Myocyte (in vitro differentiated cells): ENCODE measurements at places on chromosomes 5 and 9. TPM values are rescaled to one million over a fixed set of nuclear protein-coding genes. Genes with fewer than 3 reads are reported as not detected.

GRCh38 chr5:42767491-42768105 is 11.0 kb downstream of the CCDC152 start:
- DNase-seq: peak; percentile 56

Gene PTGS1
- 9.6 and 14.0 TPM in 2 replicates for total RNA-seq

GRCh38 chr9:35811381-35812024 is 559 bp downstream of the SPAG8 start:
- DNase-seq: no peak

- no peak for DNase-seq
Observed at GRCh38 chr5:147055089-147055826, 176.7 kb upstream of the PPP2R2B start.

DNA sequence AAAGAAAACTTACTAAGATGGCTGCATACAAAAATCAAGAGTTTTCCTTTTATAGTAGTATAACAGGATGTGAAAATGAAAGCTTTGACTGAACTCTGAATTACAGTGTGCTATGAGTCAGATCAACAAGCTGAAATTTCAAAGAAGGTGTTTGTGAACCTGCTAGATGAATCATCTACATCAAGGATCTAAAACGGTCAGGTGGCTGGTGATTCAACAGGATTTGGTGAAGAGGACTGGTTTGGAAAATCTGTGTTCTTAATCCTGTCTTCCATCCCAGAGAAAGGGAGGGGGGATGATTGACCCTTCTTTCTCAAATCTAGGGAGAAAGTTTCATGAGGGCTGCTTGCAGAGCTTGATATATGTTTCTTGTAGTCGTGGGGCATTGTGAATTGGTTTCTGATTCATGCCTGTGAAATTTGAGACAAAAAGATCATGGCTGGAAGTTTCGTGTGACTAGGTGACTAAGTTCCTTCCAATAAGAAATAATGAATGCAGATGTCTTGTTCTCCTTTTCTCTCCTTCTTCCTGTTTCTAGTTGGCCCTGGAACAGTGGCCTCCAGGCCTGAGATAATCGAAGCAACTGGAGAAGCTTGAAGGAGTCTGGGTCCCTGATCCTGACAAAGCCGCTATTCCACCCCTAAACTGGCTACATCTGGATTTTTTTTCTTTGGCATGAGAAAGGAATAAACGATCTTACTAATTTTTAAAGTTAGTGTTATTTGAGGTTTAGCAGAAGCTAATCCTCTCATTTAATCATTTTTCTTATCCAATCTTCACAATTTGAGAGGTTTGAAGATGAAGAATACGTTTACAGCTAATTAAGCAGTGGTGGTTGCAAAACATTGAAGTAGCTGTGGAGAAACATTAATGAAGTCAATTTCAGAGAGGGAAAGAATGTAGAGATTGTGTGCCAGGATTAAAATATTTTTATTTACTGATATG is 67.2 kb downstream of the MRPS30 start:
- DNase-seq: peak; percentile 16

- no peak for DNase-seq
Observed at GRCh38 chr9:3650994-3651622, 125.3 kb upstream of the RFX3 start.

Gene FSTL4
- total RNA-seq: 0.11 and 0.36 TPM in 2 replicates

Gene PCDHA11
- total RNA-seq: 0.13 and 0.26 TPM in 2 replicates

Gene C9orf43
- total RNA-seq: 0.26 and 0.64 TPM in 2 replicates

- no peak for DNase-seq
Observed at GRCh38 chr9:98342820-98343210, 87.4 kb upstream of the TBC1D2 start.

DNA sequence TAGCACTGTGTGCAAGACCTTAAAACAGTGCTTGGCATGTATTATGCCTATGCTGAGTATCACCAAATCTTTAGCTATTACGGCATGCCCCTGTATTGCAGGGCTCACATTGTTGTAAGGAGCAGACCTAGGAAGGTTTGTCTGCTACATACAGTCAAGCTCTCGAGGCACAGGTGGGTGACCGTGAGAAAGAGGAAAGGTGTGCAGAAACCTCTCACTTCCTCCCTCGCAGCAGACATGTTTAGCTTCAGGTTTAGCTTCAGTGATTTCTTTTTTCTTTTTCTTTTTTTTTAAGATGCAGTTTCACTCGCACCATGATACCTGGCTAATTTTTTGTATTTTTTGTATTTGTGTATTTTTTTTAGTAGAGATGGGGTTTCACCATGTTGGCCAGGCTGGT is 275.8 kb upstream of the RIOK2 start:
- DNase-seq: no peak

Gene ZFP62
- total RNA-seq: 12.9 and 20.1 TPM in 2 replicates

Gene ARSI
- 1.7 and 2.4 TPM in 2 replicates for total RNA-seq

Gene HAVCR1
- 0.43 TPM in 1 of 2 replicates, not detected in the other for total RNA-seq

GRCh38 chr5:37272511-37272910 is 23.3 kb upstream of the CPLANE1 start:
- peak; percentile 88 for DNase-seq

DNA sequence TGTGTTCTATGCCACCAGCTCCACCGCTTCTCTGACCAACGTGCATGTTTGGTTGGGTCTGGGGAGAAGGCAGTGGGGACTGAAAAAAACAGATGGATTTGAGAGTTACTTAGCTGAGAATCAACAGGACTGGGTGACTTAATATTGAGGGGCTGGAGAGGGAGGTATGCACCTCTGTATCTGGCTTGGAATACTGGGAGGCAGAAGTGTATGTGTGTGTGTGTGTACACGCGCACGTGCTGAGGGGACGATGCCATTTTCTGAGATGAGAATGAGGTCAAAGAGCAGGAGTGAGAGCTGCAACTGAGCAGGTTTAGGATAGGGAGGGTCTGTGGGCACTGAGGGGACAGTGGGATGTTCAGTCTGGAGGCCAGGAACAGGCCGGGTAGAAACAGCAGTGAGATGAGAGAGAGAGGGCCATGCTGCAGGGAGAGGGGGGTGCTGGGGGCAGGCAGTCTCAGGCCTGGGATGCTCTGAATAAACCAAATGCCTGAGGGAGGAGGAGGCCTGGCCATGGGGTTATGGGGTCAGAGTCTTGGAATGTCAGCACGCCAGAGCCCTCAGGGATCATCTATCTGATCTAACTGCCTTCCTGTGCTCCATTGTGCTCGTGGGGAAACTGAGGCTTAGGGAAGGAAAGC is 14.0 kb downstream of the PDGFRB start:
- DNase-seq: peak; percentile 85

GRCh38 chr9:122463828-122464632 is 13.7 kb downstream of the OR1J1 start:
- no peak for DNase-seq

Gene PTGES2
- total RNA-seq: 65.9 and 68.6 TPM in 2 replicates

DNA sequence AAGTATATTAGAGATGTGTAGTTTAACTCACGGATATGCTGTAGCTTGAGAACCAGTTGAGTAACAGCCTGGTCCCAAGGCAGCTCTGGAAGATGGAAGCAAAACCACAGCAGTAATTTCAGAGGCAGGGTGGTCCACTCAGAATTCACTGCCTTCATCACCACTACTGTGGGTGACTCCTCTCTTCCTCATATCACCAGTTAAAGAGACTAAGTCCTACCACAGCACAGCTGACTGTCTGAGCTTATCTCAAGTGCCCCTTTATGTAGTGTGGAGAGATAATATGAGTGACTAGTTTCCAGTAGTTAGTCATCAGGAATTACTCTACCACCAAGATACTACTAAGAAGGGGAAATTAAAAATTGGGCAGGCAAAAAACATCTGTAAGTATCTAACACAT is 1571.2 kb upstream of the C9orf72 start:
- no peak for DNase-seq

- DNase-seq: no peak
Observed at GRCh38 chr5:66821688-66822429, 225.7 kb downstream of the MAST4 start.

Gene PCDHB16
- total RNA-seq: 13.5 and 14.7 TPM in 2 replicates

GRCh38 chr9:127588740-127589506 is 23.2 kb upstream of the STXBP1 start:
- DNase-seq: no peak

DNA sequence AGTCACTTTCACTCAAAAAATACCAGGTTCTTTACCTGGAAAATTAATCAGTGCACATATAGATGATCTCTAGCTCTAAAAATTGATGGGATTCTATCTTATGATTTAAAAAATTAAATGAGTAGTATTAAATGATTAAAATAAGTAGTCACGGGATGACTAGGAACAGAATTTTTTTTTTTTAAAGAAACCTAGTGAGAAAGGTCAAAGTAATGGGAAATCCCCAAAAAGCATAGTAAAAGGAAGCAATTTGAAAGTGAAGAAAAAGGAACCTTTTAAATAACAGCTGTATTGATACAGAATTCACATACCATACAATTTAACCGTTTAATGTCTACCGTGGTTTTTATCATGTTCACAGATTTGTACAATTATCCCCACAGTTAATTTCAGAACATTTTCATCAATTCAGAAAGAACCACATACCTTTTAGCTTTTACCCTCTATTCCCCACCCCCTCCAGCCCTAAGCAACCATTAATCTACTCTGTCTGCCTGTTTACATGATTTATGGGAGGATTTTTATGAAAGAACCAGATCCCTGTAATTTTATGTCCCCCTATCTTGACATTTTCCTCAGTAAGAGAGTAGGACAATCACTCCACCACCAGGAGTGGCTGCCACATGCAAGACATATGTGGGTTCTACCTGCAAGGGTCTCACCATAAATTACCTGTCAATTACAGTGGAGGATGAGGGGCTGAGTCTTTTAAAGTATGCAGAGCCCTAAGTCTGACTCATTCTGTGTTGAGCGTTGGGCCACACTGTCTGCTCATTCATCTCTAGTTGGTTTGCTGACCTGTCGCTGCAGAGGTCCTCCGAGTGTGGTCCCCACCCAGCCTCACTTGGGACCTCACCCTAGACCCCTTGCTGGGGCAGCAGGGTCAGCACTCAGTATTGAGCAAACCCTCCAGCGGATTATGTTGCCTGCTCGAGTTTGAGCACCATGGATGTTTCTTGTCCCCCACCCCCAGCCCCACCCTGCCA is 16.0 kb downstream of the ANKRD33B start:
- no peak for DNase-seq

GRCh38 chr9:69945671-69946141 is 97.9 kb upstream of the MAMDC2 start:
- DNase-seq: peak; percentile 32

DNA sequence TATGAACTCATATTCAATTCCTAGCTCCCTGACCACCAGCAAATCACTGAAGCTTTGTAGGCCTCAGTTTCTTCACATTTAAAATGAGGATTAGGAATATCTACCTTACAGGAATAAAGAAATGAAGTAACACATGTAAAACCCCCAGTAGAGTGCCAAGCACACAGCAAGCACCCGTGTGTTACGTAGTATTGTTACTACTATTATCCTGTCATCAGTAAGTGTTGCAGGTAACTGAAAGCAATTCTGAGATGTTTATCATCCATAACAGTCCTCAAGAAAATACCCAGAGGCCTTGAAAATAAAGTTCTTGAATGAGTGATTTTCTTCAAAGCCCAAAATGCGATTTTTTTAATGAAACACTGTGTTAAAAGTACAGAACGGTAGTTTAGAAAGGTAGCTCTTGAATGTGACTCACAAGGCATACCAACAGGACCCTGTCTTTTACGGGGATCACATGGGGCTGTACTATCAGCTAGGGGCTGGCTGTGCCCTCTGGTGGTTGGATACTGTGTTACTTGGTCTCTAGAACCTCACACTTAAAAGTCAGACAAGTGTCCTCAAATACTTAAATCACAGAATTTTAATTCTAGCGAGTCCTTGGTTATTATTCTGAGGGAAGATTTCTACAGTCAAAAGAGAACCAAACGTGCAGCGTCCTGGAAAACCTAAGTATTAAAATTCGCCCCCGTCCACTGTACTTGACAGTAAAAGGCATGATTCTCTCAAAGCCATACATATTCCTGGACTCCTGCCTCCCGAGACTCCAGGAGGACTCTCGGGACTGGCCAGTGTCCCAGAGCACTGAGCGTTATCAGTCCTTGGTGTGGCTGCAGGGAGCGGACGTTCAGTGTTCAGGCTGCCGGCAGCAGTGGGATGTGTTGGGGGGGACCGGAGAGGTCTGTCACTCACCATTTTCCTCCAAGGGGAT is 725 bp downstream of the NDUFB6 start:
- DNase-seq: peak; percentile 77

Gene ASPN
- 0.19 TPM in 1 of 2 replicates, not detected in the other for total RNA-seq

- no peak for DNase-seq
Observed at GRCh38 chr5:180646963-180647305, 2.5 kb downstream of the FLT4 start.

GRCh38 chr5:64792469-64792868 is 23.7 kb downstream of the CWC27 start:
- DNase-seq: no peak

Gene BTNL9
- total RNA-seq: not detected in 2 replicates
